ENCODE measurements at places on chromosomes 1 and 21.

DNA sequence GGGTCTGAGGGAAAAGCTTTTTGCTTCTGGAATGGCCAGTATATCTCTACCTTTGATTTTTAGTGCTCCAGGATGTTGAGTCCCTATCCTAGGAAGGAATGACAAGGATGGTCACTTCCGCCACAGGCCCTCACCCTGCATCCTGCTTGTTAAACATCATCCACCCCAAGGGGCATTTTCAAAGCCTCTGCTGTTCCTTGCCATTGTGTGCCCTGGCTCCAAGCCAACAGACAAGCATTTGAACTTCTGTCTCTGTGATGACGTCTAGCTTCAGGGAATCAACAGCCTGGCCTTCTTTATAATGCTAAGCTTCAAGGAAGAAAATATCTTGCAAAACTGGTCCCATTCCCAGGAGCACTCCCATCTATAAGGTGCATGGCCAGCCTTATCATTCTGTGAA is 12.3 kb upstream of the JAM2 start:
- H3K27ac ChIP-seq: peak overlapping the region; percentile 13
- no peaks in the 10 kb centered on the region for H3K36me3 ChIP-seq
- DNase-seq: peak; percentile 42
- peaks cover 3% of the 10 kb centered on the region for H3K4me1 ChIP-seq
- H3K27me3 ChIP-seq: no peaks in the 10 kb centered on the region
- no peak overlapping the region for H3K4me3 ChIP-seq

DNA sequence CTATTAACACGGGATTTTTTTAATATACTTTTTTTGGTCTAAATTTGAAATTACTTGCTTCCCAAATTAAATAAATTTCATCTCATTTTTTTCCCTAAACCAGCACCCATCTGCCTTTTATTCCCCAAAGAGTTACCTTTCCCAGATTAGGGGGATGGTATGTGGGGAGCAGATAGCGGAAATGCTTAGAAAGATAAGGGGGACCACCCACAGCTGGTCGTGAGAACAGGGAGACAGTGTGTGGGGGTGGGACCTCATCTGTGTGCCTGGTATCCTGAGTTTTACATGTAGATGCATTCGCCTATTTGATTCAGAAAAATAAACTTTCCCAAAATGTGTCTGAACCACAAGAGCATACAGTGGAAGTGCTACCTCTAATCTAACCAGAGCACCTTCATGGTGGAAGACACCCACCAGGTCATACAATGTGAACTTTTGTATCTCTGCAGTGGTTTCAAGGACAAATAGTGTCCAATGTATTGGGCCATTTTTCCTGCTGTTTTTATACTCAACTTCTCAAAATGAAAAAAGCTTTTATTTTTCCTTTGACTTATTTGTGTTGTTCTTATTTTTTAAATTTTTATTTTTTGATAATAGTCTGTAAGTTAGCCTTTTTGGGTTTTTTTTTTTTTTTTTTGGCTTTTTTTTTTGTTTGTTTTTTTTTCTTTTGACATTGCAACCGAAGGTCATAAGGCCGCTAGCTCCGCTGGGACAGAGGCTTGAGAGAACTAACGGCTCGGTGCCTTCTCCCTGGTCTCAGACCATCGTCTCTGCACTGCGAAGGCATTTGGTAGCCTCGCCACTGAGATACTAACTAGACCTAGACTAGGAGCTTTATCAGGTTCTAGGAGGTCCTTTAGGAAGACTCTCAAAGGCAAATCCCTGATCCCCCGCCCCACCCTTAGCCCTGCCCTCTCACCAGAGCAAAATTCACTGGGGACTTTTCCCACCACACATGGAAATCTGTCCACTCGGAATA is 263.2 kb downstream of the TM2D1 start:
- H3K27me3 ChIP-seq: no peaks in the 10 kb centered on the region
- H3K36me3 ChIP-seq: peaks cover 16% of the 10 kb centered on the region
- no peak for DNase-seq
- H3K4me1 ChIP-seq: no peaks in the 10 kb centered on the region

GRCh38 chr1:151992303-151993083 is 1.2 kb downstream of the S100A10 start:
- no peaks in the 10 kb centered on the region for H3K36me3 ChIP-seq
- H3K4me1 ChIP-seq: peaks cover 48% of the 10 kb centered on the region
- peak overlapping the region; percentile 94 for H3K27ac ChIP-seq
- H3K4me3 ChIP-seq: peak overlapping the region; percentile 87

GRCh38 chr1:29811727-29812407 is 575.5 kb downstream of the PTPRU start:
- no peaks in the 10 kb centered on the region for H3K4me1 ChIP-seq
- no peak overlapping the region for H3K4me3 ChIP-seq
- H3K27ac ChIP-seq: no peak overlapping the region

DNA sequence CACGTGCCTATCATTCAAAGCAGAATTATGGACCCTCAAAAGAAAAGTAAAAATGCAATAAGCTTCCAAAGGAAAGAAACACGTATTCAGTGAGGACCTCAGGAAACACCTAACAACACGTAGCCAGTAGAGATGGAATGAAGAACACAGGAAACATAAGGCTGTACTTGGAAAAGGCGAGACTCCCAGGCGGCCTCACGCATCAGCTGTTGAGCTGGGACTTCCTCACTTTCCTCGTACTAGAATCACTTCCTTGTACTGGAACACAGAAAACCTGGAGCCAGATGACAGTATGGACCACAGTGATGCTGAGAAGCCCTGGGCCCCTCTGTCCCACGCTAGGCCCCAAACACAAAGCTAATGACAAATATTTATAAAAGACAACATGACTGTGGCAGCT is 94.4 kb upstream of the BACE2 start:
- peaks cover 3% of the 10 kb centered on the region for H3K27me3 ChIP-seq
- H3K4me1 ChIP-seq: peaks cover 14% of the 10 kb centered on the region
- H3K4me3 ChIP-seq: no peak overlapping the region
- no peaks in the 10 kb centered on the region for H3K36me3 ChIP-seq

- peak; percentile 64 for DNase-seq
- peak overlapping the region; percentile 73 for H3K4me3 ChIP-seq
- H3K4me1 ChIP-seq: peaks cover 4% of the 10 kb centered on the region
- no peaks in the 10 kb centered on the region for H3K27me3 ChIP-seq
- no peaks in the 10 kb centered on the region for H3K36me3 ChIP-seq
- peak overlapping the region; percentile 85 for H3K27ac ChIP-seq
Observed at GRCh38 chr21:25639551-25640201, 618 bp downstream of the JAM2 start.

- H3K27ac ChIP-seq: no peak overlapping the region
- no peak for DNase-seq
- H3K36me3 ChIP-seq: no peaks in the 10 kb centered on the region
- no peaks in the 10 kb centered on the region for H3K4me1 ChIP-seq
- H3K27me3 ChIP-seq: no peaks in the 10 kb centered on the region
- no peak overlapping the region for H3K4me3 ChIP-seq
Observed at GRCh38 chr1:3503525-3503886, 49.0 kb downstream of the ARHGEF16 start.

DNA sequence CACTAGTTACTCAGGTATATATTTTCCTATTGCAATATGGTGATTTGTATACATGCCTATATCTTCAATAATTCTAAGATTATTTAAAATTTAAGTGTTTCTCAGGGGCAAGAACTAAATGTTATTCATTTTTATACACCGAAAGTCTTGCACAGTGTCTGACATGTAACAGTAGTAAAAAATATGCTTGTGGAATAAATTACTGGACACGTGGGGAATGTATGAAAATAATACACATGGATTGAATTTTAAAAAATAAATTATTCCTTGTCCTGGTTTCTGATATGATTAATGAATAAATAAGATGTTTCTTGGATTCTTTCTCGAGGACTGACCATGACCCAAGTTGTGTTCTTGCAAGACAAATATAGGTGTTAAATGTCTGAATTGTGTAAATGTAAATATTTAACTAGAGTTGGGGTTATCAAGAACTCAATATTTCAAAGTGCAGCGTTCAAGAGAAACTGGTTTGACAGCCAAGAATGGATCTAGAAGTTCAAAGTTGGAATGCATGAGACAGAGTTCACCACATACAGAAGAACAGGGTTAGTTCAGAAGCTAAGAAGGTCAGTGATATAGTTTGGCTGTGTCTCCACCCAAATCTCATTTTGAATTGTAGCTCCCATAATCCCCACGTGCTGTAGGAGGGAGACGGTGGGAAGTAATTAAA is 142.1 kb upstream of the SPAG17 start:
- H3K27ac ChIP-seq: no peak overlapping the region
- no peak overlapping the region for H3K4me3 ChIP-seq
- no peaks in the 10 kb centered on the region for H3K27me3 ChIP-seq
- H3K4me1 ChIP-seq: peaks cover 10% of the 10 kb centered on the region
- DNase-seq: no peak
- no peaks in the 10 kb centered on the region for H3K36me3 ChIP-seq

DNA sequence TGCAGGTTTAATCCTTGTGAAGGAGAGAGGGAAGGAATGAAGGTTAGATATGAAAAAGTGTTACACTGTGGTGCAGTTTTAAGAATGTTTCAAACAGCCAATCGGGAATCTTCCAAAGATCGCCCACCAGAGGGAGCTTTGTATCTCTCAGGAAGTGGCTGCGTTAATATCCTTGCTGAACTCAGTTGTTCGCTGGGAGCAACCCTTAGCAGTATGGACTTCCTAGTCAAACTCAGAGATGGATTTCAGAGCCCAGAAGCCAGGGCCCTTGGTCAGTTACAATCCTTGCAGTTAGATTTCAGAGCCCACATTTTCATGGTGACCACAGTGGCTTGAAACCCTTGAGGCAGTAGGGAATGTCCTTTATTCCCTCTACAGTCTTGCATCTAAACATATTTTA is 136.2 kb downstream of the NTNG1 start:
- no peaks in the 10 kb centered on the region for H3K27me3 ChIP-seq
- no peak overlapping the region for H3K27ac ChIP-seq

- H3K4me3 ChIP-seq: no peak overlapping the region
- no peak for DNase-seq
- no peaks in the 10 kb centered on the region for H3K36me3 ChIP-seq
- no peaks in the 10 kb centered on the region for H3K4me1 ChIP-seq
- H3K27me3 ChIP-seq: no peaks in the 10 kb centered on the region
- H3K27ac ChIP-seq: no peak overlapping the region
Observed at GRCh38 chr1:85943526-85943925, 213.0 kb downstream of the COL24A1 start.

DNA sequence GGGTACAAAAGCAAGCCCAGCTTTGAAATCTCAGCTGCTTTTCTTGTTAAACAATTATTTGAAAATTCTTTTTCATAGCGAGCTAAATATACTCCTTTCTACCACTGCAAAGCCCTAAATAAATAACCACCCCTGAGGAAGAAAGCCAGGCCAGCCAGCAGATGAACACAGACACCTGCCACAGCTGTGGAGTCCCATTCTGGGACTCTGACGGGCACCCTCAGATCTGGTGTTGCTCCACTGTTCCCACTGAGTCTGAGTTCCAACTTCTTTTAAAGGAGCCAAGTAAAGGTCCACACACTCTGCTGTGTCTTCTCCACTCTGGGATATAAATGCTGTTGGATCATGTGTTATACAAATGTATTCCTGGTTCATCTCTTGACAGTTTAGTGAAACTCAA is 77.6 kb upstream of the COA6 start:
- H3K36me3 ChIP-seq: no peaks in the 10 kb centered on the region
- H3K27me3 ChIP-seq: peaks cover 4% of the 10 kb centered on the region
- no peak overlapping the region for H3K4me3 ChIP-seq
- peak; percentile 5 for DNase-seq

- H3K27ac ChIP-seq: no peak overlapping the region
- no peak overlapping the region for H3K4me3 ChIP-seq
- no peaks in the 10 kb centered on the region for H3K27me3 ChIP-seq
- no peaks in the 10 kb centered on the region for H3K4me1 ChIP-seq
- DNase-seq: no peak
- H3K36me3 ChIP-seq: no peaks in the 10 kb centered on the region
Observed at GRCh38 chr1:158506369-158506987, 34.5 kb downstream of the OR10R2 start.

GRCh38 chr1:66984491-66984890 is 59.7 kb downstream of the MIER1 start:
- no peak overlapping the region for H3K4me3 ChIP-seq
- no peaks in the 10 kb centered on the region for H3K27me3 ChIP-seq
- DNase-seq: no peak
- H3K27ac ChIP-seq: no peak overlapping the region
- no peaks in the 10 kb centered on the region for H3K4me1 ChIP-seq
- H3K36me3 ChIP-seq: peaks cover 14% of the 10 kb centered on the region

All from muscle of leg (tissue), 16 donors.